ENCODE measurements at places on chromosomes 3 and 15.

- no peak for DNase-seq
These were observed 1.7 kb downstream of the EIF4G1 start for GRCh38 chr3:184315871-184316661.

DNA sequence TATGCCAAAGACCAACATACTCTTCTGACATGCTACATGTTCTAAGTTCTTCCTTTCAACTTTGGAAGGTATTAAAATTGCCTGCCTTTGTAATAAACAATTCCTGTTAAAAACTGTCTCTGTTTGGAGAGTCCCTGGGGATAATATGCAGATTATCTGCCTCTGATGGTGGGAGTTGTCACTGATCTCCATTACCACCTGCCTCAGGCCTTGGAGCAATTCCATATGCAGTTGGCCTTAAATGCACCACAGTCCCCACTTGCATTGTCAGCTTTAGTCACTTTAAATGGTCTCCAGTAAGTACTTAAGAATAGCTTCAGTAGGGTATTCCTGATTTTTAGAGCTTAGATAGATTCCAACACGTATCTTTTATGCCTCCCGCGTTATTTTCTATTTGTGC is 121.1 kb upstream of the GOLIM4 start:
- no peak for DNase-seq

DNA sequence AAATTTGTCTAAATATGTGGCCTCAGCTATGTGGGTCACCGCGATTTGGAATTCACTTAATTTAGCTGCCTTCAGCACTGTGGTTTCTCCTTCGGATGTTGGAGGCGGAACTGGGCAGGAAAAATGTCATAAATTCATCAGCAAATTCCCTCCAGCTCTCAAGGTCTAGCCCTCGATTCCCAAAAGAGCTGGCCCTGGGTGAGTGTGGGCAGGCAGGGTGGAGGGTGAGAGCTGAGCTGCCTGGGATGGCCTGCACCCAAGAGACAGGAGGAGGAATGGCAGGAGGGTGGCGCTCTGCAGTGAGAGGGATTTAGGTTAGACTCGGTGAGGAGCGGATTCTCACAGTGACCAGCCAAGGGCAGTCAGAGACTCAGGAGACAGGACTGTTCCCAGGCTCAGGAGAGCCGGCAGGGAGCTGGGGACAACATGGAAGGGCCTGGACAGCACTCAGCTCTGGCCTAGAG is 57.1 kb downstream of the FEM1B start:
- no peak for DNase-seq

- DNase-seq = no peak
These were observed 33.6 kb upstream of the EIF5A2 start for GRCh38 chr3:170942011-170942410.

GRCh38 chr3:126677862-126678503 is 23.1 kb upstream of the TXNRD3 start:
- DNase-seq = no peak

DNA sequence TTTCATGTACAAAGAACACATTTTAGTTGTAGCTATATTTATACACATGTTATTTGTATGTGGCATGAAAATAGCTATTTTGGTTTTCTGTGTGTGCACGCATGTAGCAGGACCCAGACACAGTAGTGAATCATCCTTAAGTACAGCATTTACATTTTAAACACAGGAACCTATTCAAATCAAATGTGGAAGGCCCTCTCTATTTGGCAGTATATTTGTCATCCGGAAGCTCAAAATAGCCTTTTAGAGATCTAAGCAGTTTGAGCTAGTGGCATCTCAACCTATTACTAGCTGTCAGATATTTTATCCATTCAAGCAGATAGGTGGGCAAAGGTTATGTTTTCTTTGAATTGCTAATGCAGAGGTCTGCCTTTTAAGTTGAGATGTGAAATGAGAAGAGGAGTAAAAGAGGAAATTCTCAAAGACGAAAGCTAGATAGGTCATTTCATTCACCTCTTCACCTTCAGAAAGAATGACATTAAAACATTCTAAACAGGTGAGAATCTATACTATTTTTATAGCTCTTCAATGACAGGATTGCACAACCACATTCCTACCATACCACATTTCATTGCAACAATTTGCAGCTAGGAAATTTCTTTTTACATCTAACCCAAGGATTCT is 46.3 kb upstream of the TIPARP start:
- no peak for DNase-seq

GRCh38 chr3:88713233-88713691 is 394.2 kb upstream of the EPHA3 start:
- no peak for DNase-seq

DNA sequence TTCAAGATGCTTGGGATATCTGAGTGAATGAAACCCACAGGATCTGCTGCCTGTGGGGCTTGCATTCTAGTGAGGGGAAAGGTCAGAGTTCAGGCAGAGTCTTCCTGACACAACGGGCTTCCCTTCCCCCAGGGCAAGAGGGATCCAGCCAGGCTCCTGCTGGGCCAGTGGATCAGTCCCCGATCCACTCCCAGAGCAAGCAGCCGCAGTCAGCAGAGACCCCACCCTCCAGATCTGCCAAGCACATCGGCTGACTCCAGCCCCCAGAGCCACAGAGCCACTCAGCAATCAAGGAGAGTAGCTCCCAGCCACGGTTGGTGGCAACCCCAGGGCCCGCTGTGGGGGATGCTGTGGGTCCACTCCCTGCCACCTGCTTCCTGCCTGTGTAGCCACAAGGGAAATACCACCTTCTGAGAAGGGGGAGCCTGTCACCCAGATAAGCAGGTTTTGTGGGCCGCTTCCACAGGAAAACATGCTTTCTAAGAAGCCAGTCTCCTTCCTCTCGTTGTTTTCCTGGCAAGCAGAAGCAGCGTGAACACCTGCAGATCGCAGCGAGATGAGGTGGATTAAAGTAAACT is 44.9 kb downstream of the CPN2 start:
- DNase-seq = peak; percentile 76

- DNase-seq = no peak
These were observed 309.0 kb upstream of the MDFIC2 start for GRCh38 chr3:70621451-70621850.

- peak; percentile 77 for DNase-seq
These were observed 44.6 kb downstream of the SNRK start for GRCh38 chr3:43330981-43331380.

DNA sequence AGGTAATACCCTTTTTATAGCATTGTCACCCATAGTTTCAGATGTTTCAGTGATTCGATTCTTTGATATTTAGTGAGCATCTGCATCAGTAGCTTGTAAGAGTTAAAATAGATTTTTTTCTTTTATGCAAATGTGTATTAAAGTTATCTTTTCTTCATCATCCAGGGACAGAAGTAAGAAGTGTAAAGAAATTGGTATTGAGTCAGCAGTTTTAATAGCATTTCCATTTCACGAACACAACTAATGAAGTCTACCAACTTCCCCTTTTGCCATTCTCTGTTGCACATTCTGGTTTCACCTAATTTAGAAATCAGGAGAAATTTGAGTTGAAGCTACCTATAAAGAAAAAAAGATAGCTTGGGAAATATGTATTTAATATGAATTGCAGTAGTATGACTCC is 127.9 kb downstream of the ROBO1 start:
- DNase-seq = no peak

DNA sequence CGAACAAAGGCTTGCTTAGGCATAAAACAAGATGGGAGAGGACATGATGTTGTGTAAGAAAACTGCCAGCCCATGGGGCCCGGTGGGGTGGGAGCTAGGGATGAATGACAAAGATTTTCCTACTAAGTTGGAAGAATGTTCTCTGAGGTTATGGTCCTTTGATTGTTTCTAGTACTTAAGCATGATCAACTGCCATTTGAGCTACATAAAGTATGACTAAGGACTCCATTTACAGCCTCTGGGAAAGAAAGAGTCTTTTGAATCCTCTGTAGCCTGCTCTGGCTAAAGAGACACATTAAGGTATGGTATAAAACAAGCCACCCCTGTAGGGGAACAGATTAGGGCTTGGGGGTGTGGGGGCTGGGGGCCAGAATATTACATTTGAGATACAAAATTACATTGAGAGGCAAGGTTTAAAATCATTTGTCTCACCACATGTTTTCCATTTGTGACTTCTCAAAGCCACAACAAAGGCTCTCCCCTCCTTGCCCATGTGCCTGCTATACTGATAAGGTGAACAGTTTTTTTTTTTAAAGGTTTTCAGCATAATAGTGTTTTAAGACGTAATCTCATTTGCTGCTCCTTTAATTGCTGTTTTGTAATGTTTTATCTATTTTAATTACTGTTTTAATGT is 323.4 kb downstream of the CHST2 start:
- DNase-seq = no peak

DNA sequence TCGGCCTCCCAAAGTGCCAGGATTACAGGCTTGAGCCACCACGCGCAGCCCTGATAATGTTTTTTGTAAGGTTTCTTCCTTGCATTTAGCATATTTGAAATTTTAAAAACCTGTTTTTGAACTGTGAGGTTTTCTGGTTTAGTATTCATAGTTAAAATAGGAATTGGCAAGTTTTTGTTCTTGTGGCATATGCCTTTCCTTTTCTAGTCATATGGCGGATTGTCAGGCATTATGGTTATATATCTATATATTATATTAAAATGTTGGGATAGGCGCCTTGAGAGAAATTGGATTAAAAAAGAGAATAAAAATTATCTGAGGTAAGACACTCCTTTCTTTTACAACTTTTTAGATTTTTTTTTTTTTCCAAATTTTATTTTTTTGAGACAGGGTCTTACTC is 28.4 kb downstream of the FXR1 start:
- DNase-seq = no peak

DNA sequence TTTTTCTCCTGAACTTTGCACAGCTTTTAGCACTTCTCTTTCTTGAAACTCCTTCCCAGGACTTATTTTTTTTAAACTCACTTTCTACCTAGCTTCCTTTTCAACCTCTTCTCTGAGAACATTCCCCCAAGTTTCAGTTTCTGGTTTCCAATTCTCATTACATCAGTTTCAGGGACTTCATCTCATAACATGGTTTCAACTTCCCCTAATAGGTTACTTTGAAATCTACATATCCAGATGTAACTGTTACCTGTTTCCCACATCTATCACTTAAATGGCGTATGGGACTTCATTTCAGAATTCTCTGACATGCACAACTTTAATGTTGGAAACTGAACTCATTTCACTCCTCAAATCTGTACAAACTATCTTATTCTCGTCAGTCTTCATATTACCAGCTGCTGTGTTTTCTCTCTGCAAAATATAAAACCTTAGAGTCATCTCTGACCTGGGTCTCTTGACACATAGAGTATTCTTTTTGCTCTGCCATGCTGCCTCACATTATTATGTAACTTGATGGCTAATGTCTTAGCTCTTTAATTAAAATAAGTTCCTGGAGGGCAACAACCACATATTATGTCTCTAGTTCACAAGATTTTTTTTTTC is 58.4 kb downstream of the NME9 start:
- peak; percentile 10 for DNase-seq

- no peak for DNase-seq
These were observed 40.3 kb downstream of the ZBTB38 start for GRCh38 chr3:141408596-141408995.

DNA sequence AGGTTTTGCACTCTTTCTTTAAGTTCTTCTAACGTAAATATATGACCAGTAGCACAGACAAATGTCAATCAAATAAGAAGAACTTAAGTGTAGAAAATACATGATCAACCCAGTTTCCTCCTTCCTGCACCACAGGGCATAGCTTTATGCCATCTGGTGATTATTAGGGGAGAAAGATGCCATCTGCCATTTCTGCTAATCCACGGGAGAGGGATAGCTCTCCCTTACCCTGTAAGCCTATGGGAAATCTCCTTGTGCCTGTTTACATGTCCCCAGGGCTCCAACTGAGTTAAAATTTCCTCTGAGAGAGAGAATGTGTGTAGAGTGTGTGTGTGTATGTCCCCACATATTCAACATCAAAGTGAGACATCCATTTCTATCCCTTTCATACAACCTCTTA is 135.9 kb downstream of the RSL24D1 start:
- DNase-seq = no peak

- DNase-seq = no peak
These were observed 319.4 kb upstream of the RASGRP1 start for GRCh38 chr15:38883987-38884386.

GRCh38 chr3:138949002-138949418 is 2.0 kb downstream of the FOXL2NB start:
- no peak for DNase-seq

GRCh38 chr3:143222981-143223380 is 103.4 kb downstream of the CHST2 start:
- DNase-seq = no peak

DNA sequence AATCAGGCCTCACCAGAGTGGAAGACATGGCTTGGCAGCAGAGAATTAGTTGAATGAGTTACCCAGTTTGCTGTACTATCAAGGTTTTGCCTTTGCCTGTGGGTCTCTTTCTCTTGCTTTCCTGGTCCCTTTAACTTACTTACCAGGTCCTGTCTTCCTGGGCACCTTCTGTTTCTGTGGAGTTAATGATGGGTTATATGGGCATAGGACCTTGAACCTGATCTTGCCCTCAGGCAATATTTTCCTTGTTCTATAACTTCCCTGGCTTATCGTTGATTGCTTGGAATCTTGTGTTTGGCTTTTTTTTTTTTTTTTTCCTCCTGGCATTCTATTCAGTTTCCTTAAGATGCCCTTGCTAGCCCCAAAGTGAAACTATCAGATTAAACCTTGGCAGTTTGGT is 106.8 kb downstream of the HHLA2 start:
- DNase-seq = no peak

- DNase-seq = no peak
These were observed 522 bp upstream of the GXYLT2 start for GRCh38 chr3:72887343-72887704.

DNA sequence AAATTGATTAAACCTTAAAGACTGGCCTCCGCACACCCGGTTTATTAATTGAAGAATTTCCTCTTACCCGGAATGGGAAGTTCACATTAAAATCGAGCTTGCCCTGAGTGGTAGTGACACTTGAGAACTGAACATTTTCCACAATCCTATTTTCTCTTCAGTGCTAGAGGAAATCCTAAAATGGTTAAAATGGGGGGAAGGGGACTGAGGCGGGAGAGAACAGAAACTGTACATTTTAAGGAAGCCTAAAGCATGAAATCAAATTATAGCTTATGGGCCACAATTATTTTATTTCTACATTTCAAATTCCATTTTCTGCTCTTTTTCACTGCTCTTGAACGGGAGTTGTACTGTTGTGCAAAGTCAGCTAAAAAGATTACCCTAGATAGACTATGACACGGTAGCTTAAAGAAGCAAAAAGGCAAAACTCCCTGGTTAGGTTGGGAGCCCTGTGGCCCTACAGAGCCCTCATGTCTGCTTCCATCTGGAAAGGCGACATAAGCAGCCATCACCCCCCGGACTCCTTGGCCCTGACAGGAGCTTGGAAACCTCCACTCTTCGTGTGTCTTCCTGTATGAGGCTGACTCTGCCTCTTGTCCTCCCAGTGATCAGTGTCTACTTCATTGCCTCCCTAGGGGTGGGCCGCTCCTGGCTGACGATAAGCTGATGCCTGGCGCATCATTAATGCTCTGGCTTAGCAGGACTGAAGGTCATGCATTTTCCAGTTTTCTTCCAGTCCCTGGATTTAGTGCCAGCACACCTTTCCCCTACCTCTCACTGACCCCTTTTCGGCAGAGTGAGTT is 79.3 kb downstream of the EEFSEC start:
- DNase-seq = no peak

GRCh38 chr15:98751767-98752166 is 103.4 kb downstream of the IGF1R start:
- no peak for DNase-seq
